Pulmonary artery endothelial cell (primary cell): ENCODE measurements at places on chromosomes 7 and 10. TPM values are rescaled to one million over a fixed set of nuclear protein-coding genes. Genes with fewer than 3 reads are reported as not detected.

DNA sequence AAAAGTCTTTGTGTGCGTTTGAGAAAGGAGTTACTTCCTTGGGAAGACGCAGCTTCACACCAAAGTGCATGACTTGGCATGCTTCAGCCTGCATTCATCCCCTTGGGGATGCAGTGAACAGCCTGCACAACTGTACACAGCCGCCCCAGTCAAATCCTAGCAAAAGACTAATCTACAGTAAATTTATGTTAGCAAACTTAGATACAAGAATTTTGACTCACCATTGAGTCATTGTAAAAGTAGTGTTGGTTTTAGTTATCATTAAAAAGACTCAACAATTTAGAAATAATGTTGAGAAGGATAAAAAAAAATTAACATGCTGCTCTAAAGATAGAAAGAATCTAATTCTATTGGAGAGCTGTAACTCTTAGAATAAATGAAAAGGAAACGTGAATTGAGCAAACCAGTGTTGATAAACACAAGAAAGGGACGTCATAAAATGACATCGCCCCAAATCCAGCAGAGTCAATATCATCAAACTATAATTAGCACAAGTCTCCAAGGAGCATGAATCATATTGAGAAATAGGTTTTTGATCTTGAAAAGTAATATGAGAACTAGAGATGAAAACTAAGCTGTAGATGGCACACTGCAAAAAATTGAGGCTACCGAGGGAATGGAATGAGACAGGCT lies 11.9 kb upstream of the OPTN start:
- no peak for DNase-seq

DNA sequence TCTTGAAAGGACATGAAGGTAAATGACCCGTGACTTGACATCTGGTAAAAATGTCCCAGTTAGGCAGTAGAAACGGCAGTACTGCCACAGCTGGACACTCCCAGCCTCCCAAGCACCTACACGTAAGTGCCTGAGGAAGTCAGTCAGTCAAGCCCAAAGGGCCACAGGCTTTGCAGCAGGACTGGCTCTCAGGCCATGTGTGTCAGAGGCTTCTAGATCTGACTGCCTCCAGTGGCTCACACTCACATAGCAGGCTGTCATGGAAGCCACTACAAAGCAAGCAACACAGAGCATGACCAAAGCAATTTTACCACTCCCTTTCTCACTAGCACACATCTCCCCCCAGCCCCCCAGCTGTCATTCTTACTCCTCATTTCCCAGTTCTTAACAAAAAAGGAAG lies 17.8 kb upstream of the CCNJ start:
- DNase-seq, result no peak

DNA sequence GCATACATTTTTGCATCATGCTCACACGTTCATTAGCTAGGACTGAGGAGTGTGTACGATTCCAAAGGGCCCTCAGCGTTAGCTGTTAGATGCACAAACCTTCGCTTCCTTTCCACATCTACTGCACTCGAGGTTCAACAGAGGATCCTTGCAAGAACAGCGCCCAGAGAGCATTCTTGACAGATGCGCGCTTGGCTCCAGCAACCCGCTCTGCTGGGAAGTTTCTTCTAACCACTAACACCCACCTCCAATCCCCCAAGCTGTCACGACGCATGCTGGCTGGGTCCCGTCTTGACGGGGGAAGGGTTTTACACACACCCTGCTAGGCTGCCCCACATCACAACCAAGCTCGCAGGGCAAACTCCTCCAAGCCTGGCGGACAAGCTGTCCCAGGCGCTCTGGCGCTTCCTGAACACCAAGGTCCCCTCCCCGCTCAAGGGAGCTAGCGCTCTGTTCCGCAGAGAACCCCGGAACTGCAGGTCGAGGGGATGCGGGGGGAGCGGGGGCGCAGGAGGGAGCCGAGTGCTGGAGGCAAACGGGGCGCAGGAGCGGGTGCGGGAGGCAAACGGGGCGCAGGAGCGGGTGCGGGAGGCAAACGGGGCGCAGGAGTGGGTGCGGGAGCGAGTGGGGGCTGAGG lies 653 bp upstream of the ADRB1 start:
- DNase-seq, result no peak

DNA sequence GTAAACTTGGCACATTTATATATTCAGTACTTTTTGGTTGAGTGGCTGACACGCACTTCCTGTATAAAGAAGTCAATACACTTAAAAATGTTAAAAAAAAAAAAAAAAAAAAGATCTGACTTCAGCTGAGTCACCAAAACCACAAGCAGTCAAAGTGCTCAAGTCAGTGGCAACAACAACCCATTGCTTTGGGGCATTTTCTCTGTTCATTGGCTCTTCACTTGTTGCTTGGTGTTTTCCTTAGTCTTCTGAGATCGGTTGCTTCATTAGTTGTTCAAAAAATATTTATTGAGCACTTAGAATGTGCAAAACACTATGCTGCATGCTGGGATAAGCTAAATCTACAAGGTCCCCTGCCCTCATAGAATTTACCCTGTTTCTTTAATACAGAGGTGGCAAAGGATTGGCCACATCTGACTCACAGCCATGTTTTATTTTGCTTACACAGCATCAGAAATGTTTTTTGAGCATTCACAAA lies 63.7 kb downstream of the ZNRF2 start:
- peak; percentile 29 for DNase-seq

Gene ATRNL1
- total RNA-seq, result 0.07 and 0.53 TPM in 2 replicates

Gene RBP3
- total RNA-seq, result not detected in 2 replicates

GRCh38 chr10:11677480-11677879 lies 64.7 kb upstream of the ECHDC3 start:
- DNase-seq, result no peak

Gene AQP1
- total RNA-seq, result 3.4 and 6.4 TPM in 2 replicates

GRCh38 chr10:114716811-114717404 lies 58.8 kb upstream of the ABLIM1 start:
- DNase-seq, result no peak

DNA sequence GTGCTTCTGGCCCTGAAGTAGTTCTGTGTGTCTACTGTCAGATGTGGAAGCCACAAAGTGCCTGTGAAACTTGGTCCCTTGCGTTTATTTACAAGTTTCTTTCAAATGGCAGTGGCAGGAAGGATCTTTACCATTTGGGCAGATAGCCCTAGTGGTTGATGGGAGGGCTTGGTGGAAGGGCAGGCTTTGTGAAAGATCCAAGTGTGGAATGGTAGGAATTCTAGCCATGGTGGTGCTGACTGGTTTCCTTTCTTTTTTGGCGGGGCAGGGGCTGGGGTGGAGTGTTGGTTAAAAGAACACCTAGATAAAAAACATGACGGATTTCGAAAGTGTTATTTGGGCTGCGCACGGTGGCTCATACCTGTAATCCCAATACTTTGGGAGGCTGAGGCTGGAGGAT lies 27.0 kb downstream of the AUTS2 start:
- no peak for DNase-seq

Gene LRMDA
- 7.2 and 14.6 TPM in 2 replicates for total RNA-seq

DNA sequence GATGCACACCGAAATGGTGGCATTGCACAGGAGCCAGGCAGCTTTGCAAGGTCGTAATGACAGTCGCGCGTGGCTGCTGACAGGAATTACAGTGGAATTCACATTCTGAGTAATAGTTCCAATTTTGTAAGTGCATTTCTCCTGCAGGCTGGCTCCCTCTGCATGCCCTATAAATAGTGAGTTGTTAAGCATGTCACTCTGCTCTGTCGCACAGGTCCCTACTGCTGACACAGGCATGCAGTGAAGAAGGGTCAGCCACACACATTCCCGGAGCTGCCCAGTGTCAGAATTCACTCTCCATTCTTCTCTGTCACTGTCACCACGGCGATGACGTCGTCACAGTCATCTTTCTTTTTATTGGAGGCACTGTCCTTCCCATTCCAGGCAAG lies 49.2 kb upstream of the SHH start:
- DNase-seq, result no peak

Gene WDR86
- total RNA-seq, result not detected in 2 replicates

DNA sequence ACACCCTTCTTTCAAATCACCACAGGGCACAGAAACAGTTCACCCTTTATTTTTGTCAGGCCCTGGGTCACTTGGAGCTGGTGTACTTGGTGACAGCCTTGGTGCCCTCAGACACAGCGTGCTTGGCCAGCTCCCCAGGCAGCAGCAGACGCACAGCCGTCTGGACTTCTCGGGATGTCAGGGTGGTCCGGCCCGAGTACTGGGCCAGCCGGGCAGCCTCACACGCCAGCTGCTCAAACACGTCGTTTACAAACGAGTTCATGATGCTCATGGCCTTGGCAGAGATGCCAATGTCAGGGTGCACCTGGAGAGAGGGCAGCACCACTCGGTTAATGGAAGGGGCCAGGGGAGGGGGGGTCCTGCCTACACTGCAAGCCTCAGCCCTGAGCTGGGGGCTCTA lies 2.5 kb downstream of the H2BK1 start:
- no peak for DNase-seq

GRCh38 chr10:86314616-86315548 lies 51.7 kb downstream of the GRID1 start:
- no peak for DNase-seq

DNA sequence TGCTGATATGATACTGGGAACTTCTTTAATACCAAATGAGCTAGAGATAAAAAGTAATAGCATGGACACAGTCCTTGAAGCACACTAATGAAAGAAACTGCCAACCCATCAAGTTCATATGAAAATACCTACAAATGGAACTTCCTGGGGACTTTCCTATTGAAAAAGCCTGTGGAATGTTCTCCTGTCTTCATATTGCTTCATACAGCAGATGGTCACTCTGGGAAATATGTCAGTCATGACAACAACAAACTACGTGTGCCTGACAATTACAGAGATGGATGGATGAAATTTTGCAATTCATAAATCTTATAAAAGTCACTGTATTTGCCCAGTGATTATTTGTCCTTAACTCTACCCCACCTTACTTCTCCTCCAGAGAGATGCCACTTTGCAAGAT lies 106.6 kb upstream of the COL1A2 start:
- DNase-seq, result no peak

DNA sequence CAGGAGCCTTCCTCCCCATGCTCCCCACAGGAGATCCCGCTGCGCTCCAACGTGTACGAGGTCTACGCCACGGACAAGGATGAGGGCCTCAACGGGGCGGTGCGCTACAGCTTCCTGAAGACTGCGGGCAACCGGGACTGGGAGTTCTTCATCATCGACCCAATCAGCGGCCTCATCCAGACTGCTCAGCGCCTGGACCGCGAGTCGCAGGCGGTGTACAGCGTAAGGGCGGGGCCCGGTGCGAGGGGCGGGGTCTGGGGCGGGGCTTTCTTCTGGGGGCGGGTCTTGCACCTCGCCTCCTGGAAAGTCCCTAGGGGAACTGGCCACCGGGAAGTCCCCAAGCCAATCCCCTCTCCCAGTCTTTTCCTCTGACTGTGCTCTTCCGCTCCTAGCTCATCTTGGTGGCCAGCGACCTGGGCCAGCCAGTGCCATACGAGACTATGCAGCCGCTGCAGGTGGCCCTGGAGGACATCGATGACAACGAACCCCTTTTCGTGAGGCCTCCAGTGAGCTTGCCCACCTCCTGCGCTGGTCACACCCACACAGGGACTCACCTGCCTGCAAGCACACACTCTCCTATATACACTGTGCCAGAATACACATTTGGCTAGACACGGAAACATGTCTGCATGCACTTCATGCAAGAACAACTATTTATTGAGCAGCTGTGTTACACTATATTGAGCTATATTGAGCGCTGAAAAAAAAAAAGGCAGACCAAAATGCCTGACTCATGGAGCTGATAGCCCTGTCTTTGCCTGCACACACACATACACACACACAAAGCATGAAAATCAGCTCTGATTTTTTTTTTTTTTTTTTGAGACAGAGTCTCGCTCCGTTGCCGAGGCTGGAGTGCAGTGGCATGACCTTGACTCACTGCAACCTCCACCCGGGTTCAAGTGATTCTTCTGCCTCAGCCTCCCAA lies 32.7 kb upstream of the VSIR start:
- DNase-seq, result no peak

DNA sequence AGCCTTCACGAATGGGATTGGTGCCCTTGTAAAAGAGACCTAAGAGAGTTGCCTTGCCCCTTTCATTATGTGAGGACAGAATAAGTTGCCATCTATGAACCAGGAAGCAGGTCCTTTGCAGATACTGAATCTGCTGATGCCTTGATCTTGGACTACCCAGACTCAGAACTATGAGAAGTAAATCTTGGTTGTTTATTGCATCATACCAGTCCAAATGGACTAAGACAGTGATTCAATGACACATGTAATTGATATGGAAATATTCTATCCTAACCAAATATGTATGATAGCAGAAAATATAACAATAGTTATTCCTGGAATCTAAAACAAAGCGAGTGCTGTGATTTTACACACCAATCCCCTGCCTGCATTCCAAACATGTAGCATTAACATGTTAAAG lies 17.0 kb upstream of the LYZL1 start:
- no peak for DNase-seq

DNA sequence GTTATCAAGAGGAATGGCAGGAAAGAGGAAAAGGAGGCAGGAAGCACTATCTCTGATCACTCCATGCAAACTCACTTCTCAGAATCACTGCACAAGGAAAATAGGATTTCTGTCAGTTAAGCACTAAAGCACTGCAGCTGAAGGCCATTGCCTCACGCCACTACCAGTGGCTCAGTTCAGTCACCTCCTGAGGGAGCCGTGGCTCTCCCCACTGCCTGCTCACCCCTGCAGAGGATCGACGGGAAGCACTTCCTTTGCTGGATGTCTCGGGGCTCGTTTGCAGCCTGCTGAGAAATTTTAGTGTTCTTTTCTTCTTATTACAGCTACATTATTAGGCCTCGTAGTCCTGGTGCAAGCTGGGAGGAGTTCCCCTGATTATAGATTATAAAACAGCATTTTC lies 90.1 kb upstream of the ADCY1 start:
- no peak for DNase-seq

DNA sequence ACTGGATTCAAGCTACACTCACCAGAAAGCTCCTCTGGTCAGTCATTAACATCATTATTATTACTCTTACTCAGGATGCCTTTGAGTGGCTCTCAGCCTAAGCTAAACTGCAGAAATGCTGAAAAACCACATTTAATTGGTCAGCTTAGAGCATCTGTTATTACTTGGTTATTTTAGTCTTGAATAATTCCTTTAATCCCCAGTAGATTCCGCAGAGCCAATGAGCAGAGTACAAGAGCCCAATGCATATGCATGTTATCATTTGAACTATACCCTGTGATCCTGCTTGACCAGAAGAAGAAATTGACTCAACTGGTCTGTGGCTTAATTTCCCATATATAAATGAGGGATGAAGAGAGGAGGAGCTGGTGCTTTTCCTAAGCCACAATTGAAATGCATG lies 417.6 kb upstream of the C7orf33 start:
- DNase-seq, result no peak

Gene HOXA5
- total RNA-seq, result 5.9 and 13.1 TPM in 2 replicates

Gene FAM25A
- not detected in 2 replicates for total RNA-seq

GRCh38 chr10:92787557-92788152 lies 60.7 kb upstream of the EXOC6 start:
- no peak for DNase-seq

Gene BLNK
- not detected in 2 replicates for total RNA-seq
